Cortex of kidney (tissue), 1 donor: ENCODE measurements at places on chromosomes 7 and 10.

- no peak for DNase-seq
Measured at GRCh38 chr10:33655165-33655815, 320.8 kb upstream of the NRP1 start.

DNA sequence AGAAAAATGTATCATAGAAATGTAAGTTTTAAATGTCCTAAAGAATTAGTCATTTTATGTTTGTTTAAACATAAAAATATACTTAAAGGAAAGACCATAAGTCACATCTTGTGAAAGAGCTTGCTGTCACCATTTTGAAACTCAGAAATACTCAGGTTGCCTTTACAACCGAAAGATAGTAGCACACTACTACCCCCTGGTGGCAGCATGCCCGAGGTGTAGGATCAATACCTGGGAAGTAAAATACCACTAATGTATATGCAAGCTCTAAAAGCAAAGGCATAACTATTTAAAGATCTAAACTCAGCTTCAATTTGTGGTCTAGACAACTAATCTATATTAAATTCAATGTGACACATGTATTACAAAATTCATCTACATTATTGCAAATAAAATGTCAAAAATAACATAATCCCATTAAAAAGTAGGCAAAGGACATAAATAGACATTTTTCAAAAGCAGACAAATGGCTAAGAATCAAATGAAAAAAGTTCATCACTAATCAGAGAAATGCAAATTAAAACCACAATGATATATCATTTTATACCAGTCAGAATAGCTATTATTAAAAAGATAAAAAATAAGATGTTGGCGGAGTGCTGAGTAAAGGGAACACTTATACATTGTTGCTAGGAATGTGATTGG lies 47.7 kb upstream of the FGL2 start:
- no peak for DNase-seq

DNA sequence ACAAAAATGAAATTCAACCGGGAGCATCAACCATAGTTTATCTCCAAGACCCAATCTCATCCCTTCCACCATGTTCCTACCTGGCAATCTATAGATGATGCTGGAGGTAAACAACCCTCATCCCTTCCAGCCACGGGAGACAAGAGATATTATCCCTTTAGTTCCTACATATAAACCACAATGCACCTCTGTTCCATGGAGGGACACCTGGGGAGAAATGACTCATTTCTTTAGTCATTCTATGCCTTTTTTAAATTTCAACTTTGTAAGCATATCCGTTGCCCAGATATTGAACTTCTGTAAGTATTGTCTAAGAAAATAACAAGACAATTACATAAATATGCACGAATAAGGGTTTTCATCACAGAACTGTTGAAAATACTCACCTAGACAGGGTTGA lies 15.5 kb upstream of the SFMBT2 start:
- no peak for DNase-seq

DNA sequence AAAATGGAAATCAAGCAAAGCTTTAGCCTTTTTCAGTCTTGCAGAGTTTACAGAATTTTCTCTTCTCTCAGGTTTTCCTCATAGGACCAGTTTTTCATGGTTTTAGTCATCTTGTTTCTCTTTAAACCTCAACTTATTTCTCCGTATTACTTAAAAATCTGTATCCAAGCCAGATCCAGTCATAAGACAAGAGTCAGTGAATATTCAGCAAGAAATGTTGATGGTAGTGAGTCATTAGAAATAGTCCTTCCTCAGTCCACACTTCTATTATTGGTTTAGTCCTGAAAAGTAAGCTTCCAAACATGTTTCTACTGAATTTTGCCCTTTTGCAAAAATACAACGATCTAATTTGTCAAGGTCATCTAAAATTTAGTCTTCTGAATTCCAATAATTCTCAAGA lies 107.0 kb downstream of the VIM start:
- DNase-seq, result no peak

DNA sequence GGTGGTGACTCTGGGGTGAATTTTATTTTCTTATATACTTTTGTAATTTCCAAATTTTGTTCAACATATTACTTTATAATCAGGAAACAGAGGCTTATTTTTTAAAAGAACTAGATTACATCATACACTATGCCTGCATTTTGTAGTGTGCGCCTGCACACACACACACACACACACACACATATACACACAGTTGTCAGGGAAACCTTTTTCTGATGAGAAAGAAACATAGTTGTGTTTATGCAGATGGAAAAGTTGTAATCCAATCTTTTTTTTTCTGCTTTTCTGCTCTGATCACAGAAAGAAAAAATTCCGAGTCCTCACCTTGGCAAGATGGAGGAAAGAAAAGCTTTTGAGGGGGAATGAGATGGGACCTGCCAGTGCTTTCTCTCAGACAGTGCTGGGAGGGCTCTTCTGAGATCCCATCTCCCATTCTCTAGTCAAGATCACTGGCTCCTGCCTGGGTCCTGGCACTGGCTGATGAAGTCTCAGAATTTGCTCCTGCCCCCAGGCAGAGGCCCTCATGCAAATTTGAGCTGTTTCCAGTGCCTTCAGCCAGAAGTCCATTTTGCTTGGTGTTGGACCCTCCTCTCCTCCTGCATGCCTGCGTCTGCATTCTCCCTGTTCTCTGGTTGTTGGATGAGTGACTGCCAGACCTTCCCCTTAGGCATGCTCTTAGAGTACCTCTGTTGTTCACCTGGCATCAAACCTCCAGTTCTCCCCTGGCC lies 59.7 kb downstream of the TLL2 start:
- DNase-seq, result no peak

GRCh38 chr7:80937336-80937735 lies 18.5 kb upstream of the SEMA3C start:
- DNase-seq, result no peak

DNA sequence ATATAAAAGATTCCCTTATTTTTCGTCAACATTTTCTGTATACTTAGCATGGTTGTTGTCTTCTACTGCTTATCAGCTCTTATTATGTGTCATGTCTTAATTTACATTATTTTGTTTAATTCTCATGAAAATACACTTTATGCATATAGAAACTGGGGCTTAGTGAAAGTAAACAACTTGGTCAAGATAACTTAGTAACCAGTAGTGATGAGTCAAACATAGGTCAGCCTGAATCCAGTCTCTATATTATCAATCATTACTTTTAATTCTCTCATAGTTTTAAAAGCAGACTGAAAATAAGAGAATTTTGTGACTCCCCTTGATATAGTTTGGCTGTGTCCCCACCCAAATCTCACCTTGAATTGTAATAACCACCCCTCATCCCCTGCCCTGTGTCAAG lies 119.6 kb upstream of the TPK1 start:
- no peak for DNase-seq

DNA sequence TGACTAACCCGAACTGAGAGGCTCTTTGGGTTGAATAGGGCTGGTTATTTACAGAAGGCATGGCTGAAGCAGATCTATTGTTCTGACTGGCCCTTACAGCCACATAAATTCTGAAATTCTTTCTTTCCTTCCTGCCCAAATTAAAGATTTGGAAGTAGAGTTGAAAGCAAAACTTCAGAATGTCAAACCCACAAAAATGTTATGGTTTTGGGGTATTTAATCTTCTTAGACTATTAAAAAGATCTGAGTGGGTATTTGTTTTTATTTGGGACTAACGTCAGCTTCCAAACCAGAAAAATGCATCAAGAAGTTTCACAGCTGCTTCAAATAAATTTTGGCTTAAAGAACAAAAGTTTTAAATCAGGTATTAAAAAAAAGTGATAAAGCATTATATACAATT lies 124.5 kb downstream of the AHR start:
- no peak for DNase-seq

DNA sequence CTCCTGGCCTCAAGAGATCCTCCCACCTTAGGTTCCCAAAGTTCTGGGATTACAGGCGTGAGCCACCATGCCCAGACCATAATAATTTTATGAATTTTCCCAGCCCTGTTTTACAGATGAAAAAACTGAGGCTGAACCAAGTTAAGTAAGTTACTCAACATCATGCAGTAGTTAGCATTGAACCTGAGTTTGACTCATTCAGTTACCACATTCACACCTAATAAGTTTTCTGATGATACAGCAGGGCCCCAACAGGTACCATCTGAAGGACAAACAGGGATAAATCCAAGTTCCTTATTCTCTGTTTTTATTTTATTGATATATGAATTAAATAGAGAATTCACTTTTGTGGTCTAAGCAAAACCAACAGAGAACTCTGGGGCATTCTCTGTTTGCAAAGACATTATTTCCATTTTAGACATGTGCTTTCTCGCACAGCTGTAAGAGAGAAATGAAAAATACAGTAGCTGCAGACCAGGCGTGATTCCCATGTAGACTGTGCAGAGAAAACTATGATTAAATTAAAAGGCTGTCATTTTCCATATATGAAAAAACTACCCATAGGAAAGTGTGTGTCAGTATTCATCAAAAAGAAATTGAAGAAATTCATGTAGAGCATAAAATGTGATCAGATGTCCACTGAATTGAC lies 26.6 kb downstream of the APBB1IP start:
- no peak for DNase-seq

GRCh38 chr7:158759749-158760444 lies 55.3 kb upstream of the NCAPG2 start:
- DNase-seq, result no peak

GRCh38 chr7:82257118-82257695 lies 186.4 kb downstream of the CACNA2D1 start:
- DNase-seq, result no peak

- no peak for DNase-seq
Measured at GRCh38 chr10:100303724-100304319, 17.3 kb upstream of the BLOC1S2 start.

GRCh38 chr10:125160856-125161706 lies 718 bp upstream of the CTBP2 start:
- DNase-seq, result no peak

GRCh38 chr10:51007781-51008180 lies 66.5 kb upstream of the PRKG1 start:
- no peak for DNase-seq

GRCh38 chr7:130338233-130338632 lies 6.4 kb upstream of the CPA5 start:
- DNase-seq, result no peak

DNA sequence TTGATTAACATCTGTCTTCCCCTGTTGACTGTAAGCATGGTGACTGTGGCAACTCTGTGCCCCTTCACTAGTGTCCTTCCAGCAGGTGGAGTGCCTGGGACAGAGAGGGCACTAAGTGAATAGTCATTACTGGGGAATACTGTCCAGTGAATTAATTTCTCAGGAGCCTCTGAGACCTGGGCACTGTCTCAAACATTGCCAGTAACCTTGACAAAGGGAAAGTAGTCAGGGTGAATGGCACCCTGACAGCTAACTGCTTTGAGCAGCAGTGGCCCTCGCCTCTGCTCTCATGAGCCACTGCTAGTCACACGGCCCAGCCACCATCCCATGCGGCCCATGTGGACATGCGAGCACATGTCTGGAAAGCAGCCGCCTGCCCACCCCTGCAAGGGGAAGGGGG lies 13.1 kb upstream of the GRB10 start:
- no peak for DNase-seq

- DNase-seq, result no peak
Measured at GRCh38 chr10:66862687-66863258, 63.1 kb upstream of the LRRTM3 start.

- DNase-seq, result no peak
Measured at GRCh38 chr10:71811351-71811750, 38.0 kb upstream of the VSIR start.

- no peak for DNase-seq
Measured at GRCh38 chr7:94276795-94277194, 117.9 kb upstream of the COL1A2 start.

DNA sequence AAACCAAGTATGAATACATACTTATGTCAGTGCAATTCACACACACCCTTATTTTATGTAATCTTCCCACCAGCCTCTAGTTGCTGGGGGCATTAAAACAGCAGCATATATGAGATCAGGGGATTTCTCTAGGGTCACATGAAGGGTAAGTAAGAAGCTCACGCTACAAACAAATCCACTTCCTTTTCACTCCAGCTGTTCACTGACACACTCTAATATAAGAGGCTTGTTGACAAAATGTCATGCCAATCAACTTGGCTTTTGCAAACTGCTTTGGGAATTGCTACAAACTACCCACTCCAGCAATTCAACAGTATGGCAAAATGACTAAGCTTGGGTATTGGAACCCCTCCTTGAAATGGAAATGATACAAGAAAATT lies 10.3 kb downstream of the FAM3C start:
- no peak for DNase-seq

DNA sequence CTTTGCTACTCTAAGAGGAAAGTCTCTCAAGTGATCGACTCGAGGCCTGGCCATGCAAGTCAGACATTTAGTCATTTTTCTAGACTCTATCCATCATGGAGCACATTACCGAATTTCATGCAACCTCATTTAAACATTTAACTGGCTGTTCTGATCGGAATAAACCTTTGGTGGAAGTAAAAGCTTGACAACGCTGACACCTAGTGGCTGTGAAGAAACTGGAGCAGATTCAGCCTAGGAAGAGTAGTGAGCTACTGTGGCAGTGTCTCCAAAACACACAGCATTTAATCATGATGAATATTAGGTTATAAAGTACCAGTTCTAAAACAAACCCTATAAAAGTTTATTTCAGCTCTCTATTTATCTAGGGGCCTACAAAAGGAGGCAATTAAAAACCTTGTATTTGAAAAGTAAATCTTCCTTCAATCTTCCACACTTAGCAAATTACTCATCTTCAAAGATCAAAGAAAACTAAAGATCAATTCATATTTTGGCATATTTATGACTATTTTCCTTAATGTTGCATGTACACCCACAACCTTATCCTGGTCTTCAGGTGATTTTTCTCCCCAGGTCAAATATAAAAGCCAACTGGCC lies 175.0 kb downstream of the CTNNA3 start:
- DNase-seq, result no peak

DNA sequence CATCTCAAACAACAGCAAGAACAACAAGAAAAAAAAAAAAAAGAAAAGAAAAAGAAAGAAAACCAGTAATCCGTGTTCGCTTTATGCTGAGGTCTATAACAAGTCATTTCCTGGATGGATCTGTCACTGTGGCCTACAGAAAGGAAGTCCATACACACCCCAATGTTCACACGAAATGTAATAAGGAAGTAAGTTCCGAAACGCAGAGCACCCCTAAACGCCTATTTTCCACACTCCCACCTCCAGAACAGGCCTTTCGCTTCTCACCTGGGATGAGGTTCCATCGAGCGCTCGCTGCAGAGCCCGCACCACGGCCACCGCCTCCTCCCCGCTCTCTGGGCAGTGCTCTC lies 735 bp downstream of the ZNF394 start:
- no peak for DNase-seq

- no peak for DNase-seq
Measured at GRCh38 chr10:101940916-101941315, 97.3 kb upstream of the KCNIP2 start.

DNA sequence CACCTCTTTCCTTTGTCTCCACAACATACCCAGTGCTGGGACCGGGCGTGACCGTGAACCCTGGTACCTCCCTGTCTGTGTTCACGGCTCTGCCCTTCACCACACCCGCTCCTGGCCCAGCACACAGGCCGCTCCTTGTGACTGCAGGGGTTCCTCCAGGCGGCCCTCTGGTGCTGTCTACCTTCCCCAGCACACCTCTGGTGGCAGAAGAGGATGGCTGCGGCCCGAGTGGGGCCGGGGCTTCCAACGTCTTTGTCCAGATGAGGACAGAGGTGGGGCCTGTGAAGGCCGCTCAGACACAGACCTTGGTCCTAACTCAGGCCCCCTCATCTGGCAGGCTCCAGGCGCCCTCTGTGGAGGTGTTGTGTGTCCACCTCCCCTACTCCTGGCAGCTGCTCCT lies 55.4 kb upstream of the SGMS1 start:
- DNase-seq, result no peak

GRCh38 chr10:73848821-73849489 lies 25.4 kb downstream of the CAMK2G start:
- no peak for DNase-seq

GRCh38 chr7:45598886-45599520 lies 24.8 kb downstream of the ADCY1 start:
- DNase-seq, result no peak

- DNase-seq, result no peak
Measured at GRCh38 chr10:13376746-13377145, 28.7 kb upstream of the SEPHS1 start.
